DMS153 (cell line): ENCODE measurements at places on chromosomes 3 and 15.

GRCh38 chr3:117356091-117356705 is 646.6 kb downstream of the TUSC7 start:
- no peak for DNase-seq

DNA sequence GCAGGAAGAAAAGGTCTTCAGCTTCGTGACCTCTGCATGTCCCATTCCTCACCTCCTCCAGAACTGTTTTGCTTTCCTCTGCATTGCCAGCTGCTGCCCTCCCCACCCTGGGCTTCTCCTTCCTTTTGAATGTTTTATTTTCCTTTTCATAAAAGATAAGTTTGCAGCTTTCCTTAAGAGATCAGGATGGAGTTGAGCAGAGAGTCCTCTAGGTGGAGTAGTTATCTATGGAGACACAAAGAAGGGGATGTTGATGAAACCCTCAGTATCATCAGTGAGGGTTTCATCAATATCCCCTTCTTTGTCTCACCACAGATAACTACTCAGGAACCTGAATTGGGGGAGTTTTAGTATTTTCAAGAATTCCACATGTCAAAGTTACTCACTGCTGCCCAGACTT is 19.0 kb upstream of the SLC25A36 start:
- no peak for DNase-seq

- no peak for DNase-seq
These were observed 186.9 kb downstream of the FAM43A start for GRCh38 chr3:194872669-194872977.

- DNase-seq: no peak
These were observed 7.3 kb upstream of the HRH1 start for GRCh38 chr3:11146773-11147660.

DNA sequence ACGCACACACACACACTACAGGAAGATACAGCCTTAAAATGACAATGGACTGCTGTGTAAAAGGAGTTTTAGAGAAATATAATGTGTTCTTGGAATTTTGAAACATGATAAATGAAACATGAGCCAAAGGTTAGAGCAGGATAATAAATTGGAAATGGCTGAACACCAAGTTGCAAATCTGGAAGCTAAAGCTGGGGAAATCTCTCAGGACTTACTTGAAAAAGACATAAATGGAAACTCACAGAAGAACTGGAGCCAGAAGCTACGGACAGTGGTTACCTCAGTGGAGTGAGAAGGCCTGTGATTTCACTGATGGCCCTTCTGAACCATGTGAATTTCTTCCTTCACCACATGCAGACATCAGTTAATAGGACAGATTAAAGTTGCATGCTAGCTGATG is 37.3 kb upstream of the ATP10A start:
- DNase-seq: no peak

DNA sequence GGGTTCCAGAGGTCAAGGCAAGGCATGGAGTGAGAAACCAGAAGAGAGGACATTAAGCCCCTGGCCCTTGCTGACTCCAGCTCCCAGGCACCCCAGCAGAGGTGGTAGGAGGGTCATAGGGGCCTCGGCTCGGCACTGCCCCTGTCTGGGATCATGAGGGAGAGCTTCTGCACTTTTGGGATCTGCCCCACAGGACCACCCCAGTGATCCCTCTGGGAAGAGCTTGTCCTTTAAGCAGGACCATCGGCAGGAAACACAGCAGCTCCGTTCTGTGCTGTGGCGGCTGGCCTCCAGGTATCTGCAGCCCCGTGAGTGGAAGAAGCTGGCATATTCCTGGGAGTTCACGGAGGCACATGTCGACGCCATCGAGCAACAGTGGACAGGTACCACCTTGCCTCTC is 35.5 kb downstream of the ANKDD1A start:
- DNase-seq: no peak

- no peak for DNase-seq
These were observed 44.7 kb upstream of the TSC22D2 start for GRCh38 chr3:150363420-150363819.

- DNase-seq: no peak
These were observed 89.5 kb upstream of the ATP2B2 start for GRCh38 chr3:10594915-10595314.
